ENCODE measurements at places on chromosomes 13 and 19. TPM values are rescaled to one million over a fixed set of nuclear protein-coding genes. Genes with fewer than 3 reads are reported as not detected.
A peak's percentile ranks its signal among the peaks of the same experiment; 100 is the strongest.

DNA sequence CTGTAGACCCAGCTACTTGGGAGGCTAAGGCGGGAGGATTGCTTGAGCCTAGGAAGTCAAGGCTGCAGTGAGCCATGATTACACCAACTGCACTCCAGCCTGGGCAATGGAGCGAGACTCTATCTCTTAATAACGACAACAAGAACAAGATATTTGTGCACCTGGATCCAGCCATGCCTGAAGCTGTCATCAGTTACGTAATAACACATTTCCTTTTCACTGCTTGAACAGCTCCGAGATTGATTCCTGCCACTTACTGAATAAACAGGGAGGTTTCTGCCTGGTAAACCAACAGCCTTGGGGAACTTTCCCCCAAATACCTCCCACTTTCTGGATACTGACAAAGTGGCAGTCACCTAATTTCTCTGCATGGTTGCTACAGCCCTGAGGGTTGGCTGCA is 5.4 kb downstream of the KANK2 start:
- H3K27ac ChIP-seq: no peak overlapping the region
- H3K27me3 ChIP-seq: no peaks in the 10 kb centered on the region
- H3K36me3 ChIP-seq: peaks cover 3% of the 10 kb centered on the region
- H3K4me3 ChIP-seq: no peak overlapping the region
- DNase-seq: no peak

DNA sequence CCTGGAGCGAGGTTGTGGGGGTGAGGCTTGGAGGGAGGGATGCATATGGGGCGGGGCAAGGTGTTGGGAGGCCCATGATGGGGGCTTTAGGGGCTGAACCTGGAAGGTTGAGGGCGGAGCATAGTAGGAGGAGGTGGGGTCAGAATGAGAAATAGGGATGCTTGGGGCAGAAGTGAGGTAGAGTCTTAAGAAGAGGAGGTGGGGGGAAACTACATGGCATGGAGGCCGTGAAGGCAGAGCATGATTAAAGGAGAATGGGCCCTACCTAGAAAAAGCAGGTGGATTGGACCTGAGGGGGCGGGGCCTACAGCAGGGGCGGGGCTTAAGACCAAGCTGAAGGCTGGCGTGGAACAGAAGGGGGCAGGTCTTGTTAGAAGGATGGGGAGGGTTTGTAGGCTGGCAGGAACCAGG is 799 bp downstream of the NR1H2 start:
- DNase-seq: peak; percentile 21
- H3K27ac ChIP-seq: no peak overlapping the region
- no peaks in the 10 kb centered on the region for H3K27me3 ChIP-seq
- peaks cover 19% of the 10 kb centered on the region for H3K4me1 ChIP-seq
- no peak overlapping the region for H3K4me3 ChIP-seq

DNA sequence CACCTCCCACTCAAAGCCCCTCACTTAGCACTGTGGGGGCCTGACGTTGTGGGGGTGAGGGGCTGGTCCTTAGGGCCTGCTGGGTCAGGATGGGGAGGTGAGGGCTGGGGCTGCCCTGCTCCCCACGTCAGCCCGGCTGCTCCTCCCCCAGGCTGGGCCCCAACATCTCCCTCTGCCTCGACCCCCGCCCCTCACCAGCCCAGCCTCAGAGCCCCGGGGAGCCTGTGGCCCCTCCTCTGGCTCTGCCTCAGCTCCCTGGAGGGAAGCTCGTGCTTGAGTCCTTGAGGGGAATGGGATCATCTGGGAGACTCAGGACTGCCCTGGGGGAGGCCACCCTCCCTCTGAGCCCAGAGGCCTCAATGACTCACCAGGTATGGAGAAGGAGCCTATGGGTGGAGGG is 6.8 kb downstream of the LILRA4 start:
- DNase-seq: no peak
- H3K4me1 ChIP-seq: no peaks in the 10 kb centered on the region

LEUTX gene
- not detected for total RNA-seq

IGFL4 gene
- total RNA-seq: 0.25 TPM

ZNF780A gene
- total RNA-seq: 15.4 TPM

HSD17B14 gene
- 43.1 TPM for total RNA-seq

Measured in cardiac muscle cell (in vitro differentiated cells and primary cell).